AG10803 (cell line): ENCODE measurements at places on chromosomes 5 and 9.
A peak's percentile ranks its signal among the peaks of the same experiment; 100 is the strongest.

DNA sequence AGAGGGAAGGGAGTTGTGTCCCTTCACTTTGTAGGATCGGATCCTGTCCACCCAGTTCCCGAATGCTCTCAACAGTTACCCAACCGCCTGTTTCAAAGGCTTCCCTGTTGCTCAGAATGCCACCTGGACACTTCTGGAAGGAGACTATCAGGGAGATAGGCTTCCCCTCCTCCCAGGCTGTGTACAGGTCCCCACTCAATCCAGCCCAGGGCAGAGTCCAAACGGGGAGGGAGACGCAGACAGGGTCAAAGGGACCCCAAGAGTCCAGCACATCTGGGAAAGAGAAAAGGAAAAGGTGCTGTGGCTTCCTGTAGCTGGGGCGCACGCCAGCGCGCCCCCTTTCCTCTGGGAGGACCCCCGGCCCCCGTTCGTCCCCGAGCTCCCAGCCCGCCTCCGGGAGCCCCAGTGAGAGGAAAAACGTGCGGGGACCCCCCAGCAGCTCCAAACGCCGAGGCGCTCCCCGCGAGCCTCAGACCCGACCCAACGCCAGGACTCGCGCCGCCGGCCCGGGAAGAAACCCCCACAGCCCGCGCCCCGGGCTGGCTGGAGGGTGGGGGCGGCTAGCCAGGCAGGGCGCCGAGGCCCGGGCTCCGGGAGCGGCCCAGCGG lies 640 bp downstream of the SURF4 start:
- DNase-seq: peak; percentile 40

- DNase-seq: no peak
These were observed 82.6 kb upstream of the SMIM32 start for GRCh38 chr5:136275601-136276000.

- no peak for DNase-seq
These were observed 16.0 kb downstream of the ATP10B start for GRCh38 chr5:160835818-160836528.

- DNase-seq: peak; percentile 33
These were observed 603 bp downstream of the PPIP5K2 start for GRCh38 chr5:103120607-103121200.

DNA sequence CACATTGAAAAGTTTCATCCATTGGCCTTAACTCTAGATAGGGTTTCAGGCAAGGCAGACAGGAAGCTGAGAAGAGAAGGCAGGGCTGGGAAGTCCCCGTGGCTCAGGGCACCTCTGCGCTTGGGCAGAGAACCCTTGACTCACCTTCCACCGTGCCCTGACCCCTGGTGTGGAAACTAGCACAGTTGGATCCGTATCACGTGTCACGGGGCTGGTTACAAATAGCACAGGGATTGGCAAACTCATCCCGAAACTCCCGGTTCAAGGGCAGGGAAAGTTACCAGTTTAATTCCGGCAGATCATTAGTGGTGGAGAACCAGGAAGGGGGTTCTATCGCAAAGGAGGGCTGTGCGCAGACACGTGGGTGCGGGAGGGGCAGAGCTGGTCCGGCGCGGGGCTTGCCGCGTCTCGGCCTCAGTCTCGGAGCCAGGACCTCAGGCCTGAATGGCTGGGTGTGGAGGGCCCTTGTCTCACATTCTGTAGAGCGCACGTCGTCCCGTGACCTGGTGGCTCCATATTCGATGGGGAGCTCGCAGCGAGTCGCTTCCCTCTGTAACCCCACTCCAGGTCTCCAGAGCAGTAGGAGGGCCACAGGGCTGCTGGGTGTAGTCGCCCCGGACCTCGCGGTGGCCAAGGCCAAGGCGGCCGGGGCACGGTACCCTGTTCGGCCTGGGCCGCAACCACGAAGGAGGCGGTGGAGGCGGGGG lies 771 bp upstream of the TMEM171 start:
- DNase-seq: no peak

DNA sequence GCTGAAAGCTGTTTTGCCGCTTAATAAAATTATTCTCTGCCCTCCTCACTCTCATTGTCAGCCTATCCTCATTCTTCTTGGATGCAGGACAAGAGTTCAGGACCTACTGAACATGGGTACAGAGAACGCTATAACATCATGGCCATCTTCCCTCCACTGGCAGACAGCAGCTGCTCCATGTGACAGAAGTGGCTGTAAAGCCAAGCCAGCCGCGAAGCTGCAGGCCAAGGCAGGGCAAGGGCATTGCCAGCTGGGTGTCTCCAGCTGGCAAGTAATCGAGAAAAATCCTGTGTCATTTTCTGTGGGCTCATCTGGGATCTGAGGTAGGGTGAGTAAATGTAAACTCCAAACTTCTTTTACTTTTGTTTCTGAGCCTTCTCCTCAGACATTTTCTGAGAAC lies 84.8 kb downstream of the SLC25A46 start:
- no peak for DNase-seq

DNA sequence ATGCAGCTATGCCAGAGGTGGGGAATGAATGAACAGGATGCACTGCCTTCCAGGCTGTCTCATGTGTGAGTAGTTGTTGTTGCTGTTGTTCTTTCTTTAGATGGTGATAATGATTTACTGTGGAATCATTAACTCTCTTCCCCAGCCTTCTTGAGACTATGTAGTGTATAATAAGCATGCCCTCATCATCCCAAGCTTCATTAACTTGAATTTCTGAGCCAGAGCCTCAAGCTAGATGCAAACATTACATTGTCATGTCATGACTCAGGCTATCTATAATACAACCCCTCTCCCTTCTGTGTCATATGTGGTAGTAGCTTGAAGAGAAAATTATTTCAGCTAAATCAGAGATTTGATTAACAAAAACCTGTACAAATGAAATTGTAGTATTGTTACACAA lies 10.0 kb upstream of the ADAMTSL1 start:
- no peak for DNase-seq

DNA sequence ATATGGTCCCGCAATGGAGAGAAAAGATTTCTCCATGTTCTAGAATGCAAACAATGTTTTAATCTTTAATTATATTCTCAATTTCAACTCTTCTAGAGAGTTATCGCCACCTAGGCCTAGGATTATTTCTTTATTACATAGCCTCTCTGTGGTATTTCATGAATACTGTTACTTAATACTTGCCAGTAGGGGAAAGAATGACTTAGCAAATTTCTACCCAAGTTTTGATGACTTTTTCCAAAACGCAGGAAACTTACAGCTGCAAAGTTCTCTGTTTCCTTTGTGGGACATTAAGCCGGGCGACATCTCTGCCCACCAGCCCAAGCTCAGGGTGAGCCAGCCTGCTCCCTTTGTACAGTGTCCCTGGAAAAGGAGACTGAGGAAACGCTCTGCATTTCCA lies 73.8 kb downstream of the MED27 start:
- peak; percentile 32 for DNase-seq

GRCh38 chr9:92882276-92882675 lies 4.4 kb upstream of the ZNF484 start:
- DNase-seq: no peak

DNA sequence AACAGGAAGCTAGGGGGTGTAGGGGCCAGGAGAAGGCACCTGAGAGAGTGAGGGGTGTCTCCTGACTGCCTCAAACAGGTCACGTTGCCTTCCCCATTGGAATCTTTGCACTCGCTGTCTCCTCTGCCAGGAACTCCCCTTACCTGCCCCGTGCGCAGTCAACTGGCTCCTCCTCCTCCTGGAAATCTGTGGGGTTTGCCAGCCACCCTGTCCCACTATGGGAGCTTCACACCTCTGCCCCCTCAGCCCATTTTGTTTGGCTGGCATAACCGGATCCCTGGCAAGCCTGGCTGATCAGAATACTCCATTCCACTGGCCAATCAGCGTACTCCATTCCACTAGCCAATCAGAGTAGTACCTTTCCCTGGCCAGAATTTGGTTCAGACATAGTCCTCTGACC lies 10.4 kb upstream of the SLC34A1 start:
- DNase-seq: no peak

DNA sequence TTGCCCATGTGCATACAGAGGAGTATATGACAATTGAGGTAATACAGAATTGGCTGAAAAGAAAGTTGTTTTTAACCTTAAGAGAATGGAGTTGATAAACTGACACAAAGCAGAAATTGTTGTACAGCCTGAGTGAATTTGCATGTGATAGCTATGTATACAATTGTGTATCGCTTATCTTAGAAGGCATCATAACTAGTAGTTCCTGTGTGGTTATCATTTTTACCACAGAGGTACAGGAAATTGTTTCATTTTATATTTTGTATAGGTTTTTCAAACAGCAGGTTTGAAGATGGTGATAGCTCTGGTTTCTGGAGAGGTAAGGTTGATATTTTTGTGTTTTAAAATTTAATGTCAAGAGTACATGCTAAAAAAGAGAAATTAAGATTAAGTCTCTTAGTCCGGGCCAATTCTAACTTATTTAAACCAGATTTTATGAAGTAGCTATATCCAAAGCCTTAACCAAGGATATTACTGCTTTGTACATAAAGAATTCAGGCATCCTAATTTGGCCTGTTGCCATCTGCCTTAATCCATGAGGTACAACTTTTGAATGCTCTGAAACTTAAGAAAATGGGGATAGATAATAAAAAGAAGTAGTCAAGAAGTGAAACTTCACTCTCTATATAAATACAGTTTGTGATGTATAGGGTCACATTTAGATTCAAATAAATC lies 26.0 kb downstream of the DDX4 start:
- no peak for DNase-seq

- DNase-seq: no peak
These were observed 320.6 kb upstream of the BRINP1 start for GRCh38 chr9:119689879-119690278.

GRCh38 chr5:7131680-7132079 lies 264.3 kb upstream of the ADCY2 start:
- DNase-seq: no peak

GRCh38 chr5:74538206-74538661 lies 102.3 kb downstream of the ENC1 start:
- peak; percentile 83 for DNase-seq

GRCh38 chr5:179315356-179315890 lies 29.8 kb downstream of the ADAMTS2 start:
- DNase-seq: no peak

- DNase-seq: no peak
These were observed 38.5 kb upstream of the AKNA start for GRCh38 chr9:114426046-114426948.

DNA sequence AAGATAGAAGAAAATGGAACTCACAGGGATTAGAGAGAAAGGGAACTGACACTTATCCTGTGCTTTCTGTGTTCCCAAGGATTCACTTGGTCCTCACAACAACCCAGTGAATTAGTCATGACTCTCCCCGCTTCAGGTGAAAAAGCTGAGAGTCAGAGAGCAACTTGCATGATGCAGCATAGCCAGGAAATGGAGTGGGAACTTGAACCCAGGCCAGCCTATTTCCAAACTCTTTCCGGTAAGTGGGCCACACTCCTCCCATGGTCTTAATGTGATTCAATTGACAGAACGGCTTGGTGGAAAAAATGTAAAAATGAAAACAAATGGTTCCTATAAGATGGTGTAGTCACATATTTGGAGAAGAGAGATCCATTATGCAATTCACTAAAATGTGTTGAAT lies 45.9 kb upstream of the CEMIP2 start:
- peak; percentile 74 for DNase-seq

DNA sequence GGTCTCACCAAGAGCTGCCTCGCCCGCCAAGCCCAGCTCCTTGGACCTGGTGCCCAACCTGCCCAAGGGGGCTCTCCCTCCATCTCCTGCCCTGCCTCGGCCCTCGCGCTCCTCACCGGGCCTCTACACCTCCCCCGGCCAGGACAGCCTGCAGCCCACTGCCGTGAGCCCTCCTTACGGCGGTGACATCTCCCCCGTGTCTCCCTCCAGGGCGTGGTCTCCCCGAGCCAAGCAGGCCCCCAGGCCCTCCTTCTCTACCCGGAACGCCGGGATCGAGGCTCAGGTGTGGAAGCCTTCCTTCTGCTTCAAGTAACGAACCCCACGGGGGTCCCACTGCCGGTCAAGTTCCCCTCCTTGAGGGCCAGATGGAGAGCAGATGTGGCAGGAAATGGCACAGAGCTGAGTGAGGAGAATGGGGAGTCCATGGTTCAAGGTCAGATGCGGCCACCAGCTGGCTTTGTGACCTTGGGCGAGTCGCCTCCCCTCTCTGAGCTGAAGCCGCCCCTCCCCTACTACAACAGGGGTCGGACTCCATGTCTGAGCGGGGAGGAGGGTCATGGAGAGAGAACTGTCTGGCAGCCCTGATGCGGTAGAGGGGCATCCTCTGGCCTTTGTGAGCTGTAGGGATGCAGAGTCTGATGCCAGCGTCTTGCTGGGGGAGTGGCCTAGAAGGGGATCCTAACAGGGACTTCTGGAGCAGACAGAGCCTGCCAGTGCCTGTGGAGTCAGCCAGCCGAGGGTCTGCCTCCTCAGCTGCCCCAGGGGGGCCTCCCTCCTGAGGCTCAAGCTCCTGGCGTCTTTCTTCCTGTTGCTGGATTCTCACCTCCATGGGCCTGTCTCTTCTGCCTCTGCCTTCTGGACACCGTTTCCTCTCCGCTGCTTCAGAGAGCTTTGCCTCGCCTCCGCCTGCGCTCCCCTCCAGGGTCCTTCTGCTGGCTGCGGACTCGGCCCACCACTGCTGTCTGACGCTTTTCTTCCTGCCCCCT lies 9.9 kb downstream of the SYNPO start:
- DNase-seq: no peak

- no peak for DNase-seq
These were observed 1.7 kb downstream of the FOXD1 start for GRCh38 chr5:73446631-73447529.
